Smooth muscle cell of the pulmonary artery (primary cell): ENCODE measurements at places on chromosomes 6 and 20. TPM values are rescaled to one million over a fixed set of nuclear protein-coding genes. Genes with fewer than 3 reads are reported as not detected.

NKX2-4 gene
- total RNA-seq, result not detected in 2 replicates

GSTA3 gene
- total RNA-seq, result not detected in 2 replicates

DEF6 gene
- total RNA-seq, result 0.59 and 1.7 TPM in 2 replicates

GJA1 gene
- total RNA-seq, result 495 and 563 TPM in 2 replicates

PRICKLE4 gene
- 0.36 TPM in 1 of 2 replicates, not detected in the other for total RNA-seq

MAS1 gene
- under 0.01 and 0.20 TPM in 2 replicates for total RNA-seq

MYCT1 gene
- 6.0 and 13.0 TPM in 2 replicates for total RNA-seq

SNRPB2 gene
- total RNA-seq, result 25.5 and 33.9 TPM in 2 replicates

CCN2 gene
- 658 and 710 TPM in 2 replicates for total RNA-seq

OXT gene
- total RNA-seq, result not detected in 2 replicates

SLC16A10 gene
- not detected in 2 replicates for total RNA-seq

RIPPLY2 gene
- total RNA-seq, result not detected in 2 replicates

MYLK4 gene
- total RNA-seq, result 0.26 and 0.43 TPM in 2 replicates

TGM3 gene
- total RNA-seq, result not detected in 2 replicates
